ENCODE measurements at places on chromosomes 7 and 10.

DNA sequence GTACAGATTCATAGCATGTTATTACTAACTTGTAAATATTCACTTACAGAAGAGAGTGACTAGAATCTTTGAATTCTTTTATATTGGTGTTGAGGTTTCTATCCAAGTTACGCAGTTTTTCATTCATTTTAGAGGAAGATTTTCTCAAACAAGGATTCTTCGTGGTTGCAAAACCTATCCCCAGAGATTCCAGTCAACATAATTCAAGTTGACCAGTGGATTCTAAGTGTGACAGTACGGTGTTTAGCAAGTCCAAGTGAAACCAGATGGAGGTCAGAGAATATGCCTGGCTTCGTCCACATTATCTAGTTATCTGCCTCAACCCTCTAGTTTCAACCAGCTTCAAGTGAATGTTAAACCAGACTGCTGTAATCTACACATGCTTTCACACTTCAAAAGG is 131.9 kb downstream of the SDK1 start:
- no peak for DNase-seq

DNA sequence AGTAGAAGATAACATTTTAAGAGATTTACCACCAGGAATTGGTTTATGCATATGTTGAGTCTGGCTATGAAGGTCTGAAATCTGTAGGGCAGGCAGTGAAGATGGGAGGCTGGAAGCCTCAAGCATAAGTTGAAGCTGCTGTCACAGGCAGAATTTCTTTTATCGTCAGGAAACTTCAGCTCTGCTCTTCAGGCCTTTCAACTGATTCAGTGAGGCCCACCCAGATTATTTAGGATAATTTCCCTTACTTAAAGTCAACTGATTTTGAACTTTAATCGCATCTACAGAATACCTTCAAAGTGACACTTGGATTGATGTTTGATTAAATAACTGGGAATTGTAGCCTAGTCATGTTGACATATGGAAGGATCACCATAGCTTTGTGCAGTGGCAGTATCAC is 190.5 kb downstream of the PPP1R9A start:
- DNase-seq, result no peak

- no peak for DNase-seq
Observed at GRCh38 chr7:6344278-6344677, 71.9 kb upstream of the CYTH3 start.

DNA sequence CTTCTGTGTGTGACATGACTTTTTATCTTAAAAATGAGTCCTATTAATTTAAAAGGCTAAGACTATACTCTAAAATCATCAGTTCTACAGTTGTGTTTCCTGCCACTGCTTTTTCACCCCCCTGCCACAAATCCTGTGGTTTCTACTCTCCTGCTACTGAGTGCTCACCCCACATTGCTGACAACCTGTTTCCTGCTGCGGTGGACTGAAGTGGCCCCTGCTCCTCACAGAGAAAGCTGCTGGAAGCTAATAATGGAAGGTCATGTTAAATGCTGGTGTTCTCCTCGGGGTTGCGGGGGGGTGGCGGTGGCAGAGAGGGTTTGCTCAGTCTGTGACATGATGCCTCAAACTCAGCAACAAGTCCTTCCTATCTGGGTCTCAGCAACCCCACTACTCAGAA is 113.2 kb upstream of the INHBA start:
- DNase-seq, result no peak

- no peak for DNase-seq
Observed at GRCh38 chr10:102593074-102593803, 51.0 kb upstream of the TRIM8 start.

- DNase-seq, result peak; percentile 67
Observed at GRCh38 chr10:34507217-34507616, 307.9 kb downstream of the PARD3 start.

DNA sequence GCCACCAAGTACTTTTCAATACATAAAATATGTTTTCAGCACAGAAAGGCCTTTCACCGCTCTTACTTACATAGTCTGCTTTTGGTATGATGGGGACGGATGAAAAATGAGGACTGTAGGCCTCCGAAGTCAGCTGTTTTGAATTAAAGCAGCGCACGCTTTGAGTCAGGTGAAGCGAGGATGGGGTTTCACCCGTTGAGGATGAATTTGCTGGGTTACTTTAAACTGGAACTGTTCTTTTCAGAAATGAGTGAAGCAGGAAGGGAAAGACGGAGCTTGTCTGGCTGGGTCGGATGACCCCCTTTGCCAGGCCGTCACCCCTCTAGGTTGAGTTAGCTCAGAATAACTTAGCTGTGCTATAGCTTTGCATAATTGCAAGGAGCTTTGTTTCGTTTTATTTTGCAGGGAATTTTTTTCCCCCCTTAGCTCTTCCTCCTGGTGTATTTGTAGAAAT is 40.0 kb downstream of the CUX1 start:
- no peak for DNase-seq

GRCh38 chr7:25951414-25952260 is 200.4 kb upstream of the NFE2L3 start:
- DNase-seq, result peak; percentile 60

GRCh38 chr7:137985897-137986251 is 16.0 kb downstream of the CREB3L2 start:
- no peak for DNase-seq

GRCh38 chr7:16712916-16713315 is 40.6 kb upstream of the TSPAN13 start:
- no peak for DNase-seq

DNA sequence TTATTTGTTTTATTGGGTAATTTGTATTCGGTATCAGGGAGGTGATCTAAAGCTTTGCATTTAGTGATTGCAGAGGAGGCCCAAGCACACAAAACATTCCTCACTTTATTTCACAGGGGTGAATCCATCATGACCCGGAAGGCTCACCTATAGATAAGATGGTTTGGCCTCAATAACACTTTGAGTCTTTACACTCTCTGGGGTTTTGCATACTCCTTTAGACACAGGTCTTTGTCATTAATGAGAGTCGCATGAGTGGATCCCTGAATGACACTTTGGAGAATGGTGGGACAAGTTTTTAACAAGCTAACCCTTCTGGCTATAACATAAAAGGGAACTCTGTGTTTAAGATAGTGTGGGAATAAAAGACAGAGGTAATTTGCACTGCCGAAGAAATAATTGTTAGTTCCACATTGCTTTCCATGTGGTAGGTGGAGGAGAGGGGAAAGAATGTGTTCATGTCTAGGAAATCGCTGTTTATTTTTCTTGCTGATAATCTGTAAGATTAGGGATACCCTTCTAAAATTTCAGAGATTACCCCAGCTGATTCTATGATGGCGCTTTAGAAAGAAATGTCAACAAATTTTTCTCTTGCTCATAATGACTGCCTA is 455.8 kb downstream of the TFEC start:
- no peak for DNase-seq

DNA sequence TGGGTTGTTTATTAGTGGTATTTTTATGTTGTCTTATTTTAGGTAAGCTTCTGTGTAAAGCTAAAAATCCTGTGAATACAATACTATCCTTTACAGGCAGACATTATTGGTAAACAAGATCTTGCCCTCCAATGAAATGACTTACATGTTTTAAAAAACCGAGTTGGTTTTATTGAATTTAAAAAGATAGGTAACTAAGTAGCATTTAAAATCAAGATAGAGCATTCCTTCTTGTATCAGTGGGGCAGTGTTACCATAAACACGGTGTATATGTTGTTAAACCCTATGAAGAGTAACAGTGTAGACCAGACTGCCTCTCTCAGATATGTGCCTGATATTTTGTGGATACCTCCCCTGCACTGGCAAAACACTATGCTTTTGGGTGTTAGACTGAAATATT is 81.0 kb downstream of the SNX10 start:
- no peak for DNase-seq

GRCh38 chr10:68595513-68595912 is 35.4 kb downstream of the TET1 start:
- DNase-seq, result no peak
